ENCODE measurements at places on chromosomes 11 and 22.

- DNase-seq, result no peak
Observed at GRCh38 chr11:92527467-92527866, 302.8 kb downstream of the FAT3 start.

DNA sequence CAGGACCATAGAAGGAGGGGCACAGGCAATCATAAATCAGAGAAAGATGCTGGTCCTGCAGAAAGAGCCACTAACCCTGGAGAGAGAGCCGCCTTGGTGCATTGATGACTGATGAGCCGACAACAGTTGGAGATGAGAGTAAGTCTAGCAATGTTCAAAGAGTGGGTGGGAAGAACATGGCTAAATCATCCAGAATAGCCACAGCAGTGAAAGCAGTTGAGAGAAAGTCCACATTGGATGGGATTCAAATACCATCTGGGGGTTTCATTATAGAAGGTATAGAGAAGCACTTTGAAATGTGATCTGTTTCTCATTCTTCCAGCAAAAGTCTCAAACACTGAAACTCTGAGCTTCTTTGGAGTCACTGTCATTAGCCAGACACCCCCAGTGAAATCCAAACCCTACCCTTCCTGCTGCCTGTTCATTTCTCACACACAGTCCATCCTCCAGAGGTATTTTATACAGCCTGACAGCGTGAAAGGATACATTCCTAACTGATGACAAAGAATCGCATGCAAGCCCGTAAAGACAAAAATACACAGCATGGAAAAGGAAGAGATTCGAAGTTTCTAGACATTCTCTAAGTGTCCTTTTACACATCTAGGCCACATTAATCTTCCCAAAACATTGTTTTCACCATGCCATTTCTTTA is 303.1 kb upstream of the MPPED2 start:
- peak; percentile 5 for DNase-seq

DNA sequence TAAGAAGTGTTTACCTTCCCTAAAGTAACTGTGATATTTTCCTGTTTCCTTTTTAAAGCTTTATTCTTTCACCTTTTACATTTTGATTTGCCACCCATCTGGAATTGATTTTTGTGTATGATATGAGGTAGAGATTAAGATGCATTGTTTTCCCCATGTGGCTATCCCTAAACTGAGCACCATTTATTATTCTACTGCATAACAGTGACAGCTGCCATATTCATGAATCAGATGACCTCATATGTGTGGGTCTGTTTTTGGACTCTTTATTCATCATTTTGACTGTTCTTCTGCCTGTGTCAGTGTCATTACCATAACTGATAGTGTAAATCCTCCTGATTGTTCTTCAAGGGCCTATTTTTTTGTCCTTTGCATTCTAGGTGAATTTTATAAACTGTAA is 50.8 kb downstream of the HIPK3 start:
- no peak for DNase-seq

DNA sequence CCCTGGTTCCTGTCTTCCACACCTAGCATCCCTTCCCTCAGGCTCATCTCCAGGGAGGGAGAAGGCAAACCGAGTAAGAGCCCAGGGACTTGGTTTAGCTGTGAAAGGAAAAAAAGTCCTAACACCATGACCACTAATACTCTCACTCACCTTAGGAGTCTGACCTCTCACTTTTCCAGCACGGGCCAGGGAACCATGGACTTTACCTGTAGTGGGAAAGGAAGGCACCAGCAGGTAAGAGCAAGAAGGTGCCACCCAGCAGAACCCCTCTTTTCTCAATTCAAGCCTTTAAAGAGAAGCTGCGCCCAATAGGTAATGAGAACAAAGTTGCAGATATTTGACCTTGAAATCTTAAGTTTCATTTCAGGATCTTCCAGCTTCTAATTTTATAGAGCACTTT is 1.1 kb downstream of the FAU start:
- no peak for DNase-seq

DNA sequence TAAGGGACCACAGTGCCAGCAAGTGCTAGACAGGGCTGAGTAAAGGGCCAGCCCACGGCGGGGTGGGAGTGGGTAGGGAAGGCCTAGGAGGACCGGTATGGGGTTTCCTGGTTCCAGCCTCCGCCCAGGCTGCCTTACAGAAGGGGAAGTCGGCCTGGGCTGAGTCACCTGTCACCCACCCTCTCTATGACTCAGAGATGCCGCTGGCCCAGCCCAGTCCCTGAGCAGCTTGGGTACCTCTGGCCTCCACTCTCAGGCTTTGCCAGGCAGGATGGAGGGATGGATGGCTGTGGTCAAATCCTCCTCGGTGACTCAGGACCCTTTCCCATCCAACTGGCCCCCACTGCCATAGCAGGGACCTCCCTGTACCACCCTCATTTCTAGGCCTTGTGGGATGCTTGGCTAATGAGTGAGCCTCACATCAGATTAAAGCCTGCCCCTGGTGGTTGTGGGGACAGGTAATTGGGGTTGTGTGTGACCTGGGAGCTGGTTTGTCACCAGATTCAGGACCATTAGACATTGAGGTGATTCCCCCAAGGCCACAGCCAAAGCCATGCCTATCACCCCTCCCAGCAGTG is 13.9 kb downstream of the SLC35E4 start:
- DNase-seq, result no peak

DNA sequence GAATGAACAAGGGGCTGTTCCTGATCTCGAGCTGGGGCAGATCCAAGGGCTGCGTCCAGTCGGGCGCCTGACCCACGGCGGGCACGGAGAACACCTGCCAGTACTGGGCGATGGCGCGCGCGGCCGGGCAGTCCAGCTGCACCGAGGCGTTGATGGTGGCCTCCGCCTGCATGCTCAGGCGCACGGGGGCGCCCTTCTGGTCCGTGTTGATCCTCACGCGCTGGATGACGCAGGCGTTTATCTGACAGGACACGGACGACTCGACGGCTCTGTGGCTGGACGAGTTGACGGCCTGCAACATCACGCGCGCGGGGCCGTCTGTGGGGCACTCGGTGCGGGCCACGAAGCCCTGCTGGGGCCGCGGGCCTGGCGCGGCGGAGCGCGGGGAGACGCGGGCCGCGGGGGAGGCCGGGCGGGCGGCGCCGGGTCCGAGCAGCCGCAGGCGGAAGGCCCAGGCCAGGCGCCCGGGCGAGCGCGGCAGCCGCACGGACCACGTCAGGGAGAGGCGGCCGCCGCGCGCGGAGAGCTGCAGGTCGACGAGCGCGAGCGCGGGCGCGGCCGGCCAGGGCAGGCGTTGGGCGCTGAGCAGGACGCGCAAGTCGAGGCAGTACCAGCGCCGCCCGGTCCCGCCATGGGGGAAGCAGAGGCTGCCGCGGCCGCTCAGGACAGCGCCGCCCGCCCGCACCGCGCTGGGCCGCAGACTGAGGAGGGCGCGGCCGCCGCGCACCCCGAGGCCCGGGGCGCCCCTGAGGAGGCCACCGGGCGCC is 511 bp downstream of the PKDREJ start:
- peak; percentile 71 for DNase-seq

DNA sequence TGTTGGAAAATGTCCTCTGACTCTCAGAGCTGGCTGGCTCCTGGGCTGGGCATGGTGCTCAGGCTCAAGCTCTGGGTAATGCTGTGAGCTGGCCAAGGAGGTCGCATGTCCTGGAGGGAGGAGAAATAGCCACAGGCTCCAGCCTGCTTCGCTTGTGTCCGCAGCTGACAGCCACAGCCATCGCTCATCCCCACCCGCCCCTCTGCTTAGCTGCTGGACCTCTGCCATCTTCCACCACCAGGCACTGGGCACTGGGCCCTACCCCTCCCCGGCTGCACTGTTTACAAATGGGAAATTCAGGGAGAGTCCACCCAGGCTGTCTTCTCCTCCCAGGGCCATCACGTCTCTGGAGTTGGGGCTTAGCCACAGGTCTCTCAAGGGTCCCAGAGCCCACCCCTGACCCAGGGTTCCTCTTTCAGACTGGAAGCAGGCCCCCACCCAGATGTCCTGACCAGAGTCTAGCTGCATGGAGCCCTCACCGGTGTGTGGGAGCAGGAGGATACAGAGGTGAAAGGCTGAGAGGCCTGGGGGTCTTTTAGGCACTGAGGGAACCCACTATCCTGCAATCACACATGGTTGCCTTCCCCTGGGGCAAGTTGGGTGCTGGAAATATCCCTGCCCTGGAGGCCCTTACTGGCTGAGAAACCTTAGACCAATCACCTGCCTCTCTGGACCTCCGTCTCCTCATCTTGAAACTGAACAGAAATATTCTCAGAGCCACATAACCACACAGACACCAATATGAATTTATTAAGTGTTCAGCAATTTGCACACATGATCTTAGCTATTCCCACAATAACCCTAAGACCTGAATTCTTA is 62.7 kb downstream of the CD82 start:
- DNase-seq, result no peak

- peak; percentile 5 for DNase-seq
Observed at GRCh38 chr11:37963440-37963839, 1365.4 kb upstream of the RAG2 start.

GRCh38 chr11:57556041-57556440 is 11.4 kb downstream of the UBE2L6 start:
- DNase-seq, result no peak

DNA sequence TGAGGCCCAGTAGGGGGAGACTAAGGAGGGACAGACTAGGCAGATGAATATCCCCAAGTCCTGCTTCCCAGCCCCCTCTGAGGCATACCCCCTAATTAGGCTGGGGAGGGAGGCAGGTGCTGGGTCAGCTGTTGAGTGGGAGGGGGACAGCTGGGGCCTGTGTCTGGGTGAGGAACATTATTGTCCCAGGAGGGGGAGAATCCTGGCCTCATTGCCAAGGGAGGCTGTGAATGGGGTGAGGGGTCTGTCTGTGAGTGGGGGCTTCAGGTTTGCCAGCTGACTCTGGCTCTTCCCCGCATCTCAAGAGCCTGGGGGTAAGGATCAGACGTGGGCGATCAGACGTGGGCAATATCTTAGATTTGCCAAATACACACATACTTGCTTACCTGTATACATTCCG is 2.1 kb downstream of the INPPL1 start:
- no peak for DNase-seq

DNA sequence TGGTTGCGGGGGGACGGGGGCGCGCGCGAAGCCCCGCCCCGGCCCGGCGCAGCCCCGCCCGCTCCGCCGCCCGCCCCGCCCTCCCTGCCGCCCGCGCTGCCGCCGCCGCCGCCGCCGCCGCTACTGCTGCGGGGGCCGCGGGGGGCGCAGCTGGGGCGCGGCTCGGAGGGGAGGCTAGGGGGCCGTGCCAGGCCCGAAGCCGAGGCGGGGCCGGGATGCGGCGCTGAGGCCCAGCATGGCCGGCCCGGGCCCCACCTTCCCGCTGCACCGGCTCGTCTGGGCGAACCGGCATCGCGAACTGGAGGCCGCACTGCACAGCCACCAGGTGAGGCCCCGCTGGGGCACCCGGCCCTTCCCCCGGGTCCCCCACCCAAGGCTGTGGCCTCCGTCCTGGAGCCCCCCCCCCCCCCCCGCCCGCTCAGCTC is at the start of gene ANKRD13D:
TSS of gene ANKRD13D (plus strand) at position 78 of the 425 bp plus-strand sequence. CDS start at position 236, 158 bp downstream.
- DNase-seq, result no peak

- peak; percentile 74 for DNase-seq
Observed at GRCh38 chr22:29152045-29152953, 53.4 kb upstream of the EMID1 start.

GRCh38 chr11:11359611-11360010 is 6.6 kb upstream of the CSNK2A3 start:
- no peak for DNase-seq

GRCh38 chr11:78929207-78929905 is 354.7 kb upstream of the NARS2 start:
- DNase-seq, result peak; percentile 69

DNA sequence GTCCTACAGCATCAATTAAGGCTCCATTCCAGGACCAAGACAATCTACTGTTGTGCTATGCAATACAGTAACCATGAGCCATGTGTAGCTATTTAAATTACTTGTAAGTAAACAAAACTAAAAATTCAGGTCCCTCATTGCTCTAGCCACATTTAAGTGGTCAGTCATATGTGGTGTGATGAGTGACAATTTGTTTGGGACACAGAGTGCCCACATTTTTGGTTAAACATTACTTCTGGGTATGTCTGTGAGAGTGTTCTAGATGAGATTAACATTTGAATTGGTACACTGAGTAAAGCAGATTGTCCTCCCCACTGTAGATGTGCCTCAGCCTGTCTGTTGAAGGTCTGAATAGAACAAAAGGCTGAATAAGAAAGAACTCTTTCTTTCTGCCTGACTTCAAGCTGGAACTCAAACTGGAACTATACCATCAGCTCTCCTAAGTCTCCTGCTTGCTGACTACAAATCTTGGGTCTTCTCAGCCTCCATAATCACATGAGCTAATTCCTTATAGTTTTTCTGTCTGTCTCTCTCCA is 15.8 kb downstream of the KBTBD3 start:
- DNase-seq, result peak; percentile 9

DNA sequence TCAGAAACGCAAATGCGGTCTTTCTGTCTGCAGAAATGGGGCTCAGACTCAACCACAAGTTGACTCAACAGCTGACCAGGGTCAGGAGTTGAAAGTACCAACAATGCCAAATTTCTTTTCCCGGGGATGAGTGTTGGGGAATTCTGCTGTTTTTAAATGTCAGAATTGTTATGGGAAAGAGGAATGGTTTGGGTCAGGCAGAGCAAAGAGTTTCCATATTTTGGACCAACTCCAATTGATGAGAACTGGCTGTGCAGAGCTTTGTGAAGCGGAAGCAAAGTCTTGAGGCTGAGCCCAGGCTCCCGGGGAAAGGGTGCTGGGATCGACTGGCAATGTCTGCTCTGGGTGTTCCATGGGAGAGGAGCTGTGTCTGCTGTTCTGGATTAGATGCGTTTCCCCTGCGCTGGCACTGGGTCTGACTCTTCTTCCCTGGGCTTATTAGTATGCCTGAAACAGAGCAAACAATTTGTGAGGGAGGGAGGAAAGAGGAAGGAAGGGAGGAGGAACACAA is 36.2 kb downstream of the TXN2 start:
- no peak for DNase-seq

GRCh38 chr11:125071435-125071834 is 8.3 kb downstream of the SLC37A2 start:
- no peak for DNase-seq

DNA sequence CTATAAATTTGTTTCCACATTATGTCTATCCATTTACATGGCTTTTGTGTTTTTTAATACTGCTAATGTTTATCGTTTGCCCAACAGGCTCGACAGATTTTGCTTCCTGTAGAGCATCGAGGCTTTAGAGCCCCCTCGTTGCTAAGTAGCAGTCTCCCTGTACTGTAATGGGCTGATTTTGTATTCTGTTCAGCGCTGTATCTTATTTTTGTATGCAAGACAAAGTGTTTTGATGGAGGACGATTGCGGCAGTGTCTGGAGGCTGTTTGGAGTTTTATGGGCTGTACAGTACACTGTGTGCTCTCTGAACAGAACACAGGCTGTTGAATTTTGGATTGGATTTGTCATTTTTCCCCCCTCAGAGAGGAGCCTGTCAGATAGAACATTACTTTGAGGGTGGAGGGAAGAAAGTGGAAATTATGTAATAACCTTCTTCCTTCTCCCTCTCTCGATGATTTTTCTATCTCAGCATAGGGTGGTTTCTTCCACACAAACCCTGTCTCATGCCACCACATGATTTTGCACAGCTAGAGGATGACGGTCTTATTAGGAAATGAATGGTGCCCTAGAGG is 104.4 kb downstream of the ZBTB16 start:
- no peak for DNase-seq

GRCh38 chr22:31691408-31691807 is 29.4 kb upstream of the PISD start:
- DNase-seq, result no peak

Measured in ELF-1 (cell line).